ENCODE measurements at places on chromosomes 5 and 9. TPM values are rescaled to one million over a fixed set of nuclear protein-coding genes. Genes with fewer than 3 reads are reported as not detected.

The PCDHB13 gene
- 0.22 TPM for total RNA-seq

The KCNV2 gene
- not detected for total RNA-seq

The RECK gene
- 22.6 TPM for total RNA-seq

The WDR31 gene
- total RNA-seq: 0.53 TPM

The ARAP3 gene
- 71.6 TPM for total RNA-seq

The PAPPA gene
- 0.13 TPM for total RNA-seq

The GLRX gene
- 15.6 TPM for total RNA-seq

The GRM6 gene
- not detected for total RNA-seq

The FAM120AOS gene
- 45.3 TPM for total RNA-seq

The SCGB3A2 gene
- not detected for total RNA-seq

The SSBP2 gene
- 10.7 TPM for total RNA-seq

The CLIC3 gene
- total RNA-seq: 0.27 TPM

The HRCT1 gene
- 2.0 TPM for total RNA-seq

The ADCY2 gene
- total RNA-seq: not detected

The TMEM232 gene
- 0.80 TPM for total RNA-seq

The IL13 gene
- total RNA-seq: not detected

The PCDHGA7 gene
- 2.0 TPM for total RNA-seq

The AMBP gene
- not detected for total RNA-seq

The ALDH7A1 gene
- total RNA-seq: 71.1 TPM

The TRIP13 gene
- 77.8 TPM for total RNA-seq

The NIM1K gene
- total RNA-seq: not detected

The SLC36A3 gene
- total RNA-seq: not detected

The FOXI1 gene
- total RNA-seq: not detected

The PCDHB16 gene
- total RNA-seq: 0.07 TPM

The ORM2 gene
- not detected for total RNA-seq

The PCDHB5 gene
- 0.40 TPM for total RNA-seq

The TRPM3 gene
- 3.1 TPM for total RNA-seq

The PCSK5 gene
- 8.4 TPM for total RNA-seq

The DMRT3 gene
- total RNA-seq: not detected

The S1PR3 gene
- 22.7 TPM for total RNA-seq

The ASPN gene
- not detected for total RNA-seq

The CARD9 gene
- 0.40 TPM for total RNA-seq

The EGFL7 gene
- total RNA-seq: 489 TPM

The CD180 gene
- not detected for total RNA-seq

The TSSK1B gene
- total RNA-seq: not detected

The SHOC1 gene
- not detected for total RNA-seq

The MARVELD2 gene
- 4.9 TPM for total RNA-seq

The TRAF2 gene
- 14.3 TPM for total RNA-seq

The SLCO6A1 gene
- total RNA-seq: not detected

The IL5 gene
- total RNA-seq: not detected

The C9orf50 gene
- total RNA-seq: not detected

The SLIT3 gene
- total RNA-seq: 0.13 TPM

The FOXD4L5 gene
- not detected for total RNA-seq

The ZFP62 gene
- total RNA-seq: 21.3 TPM

The PCDHAC1 gene
- total RNA-seq: under 0.01 TPM

The OLFM1 gene
- 0.43 TPM for total RNA-seq

The SLC6A19 gene
- not detected for total RNA-seq

The MEIKIN gene
- not detected for total RNA-seq

The ANKRD20A1 gene
- 6.6 TPM for total RNA-seq

The DRD1 gene
- total RNA-seq: not detected
